ENCODE measurements at places on chromosomes 13 and 19.

DNA sequence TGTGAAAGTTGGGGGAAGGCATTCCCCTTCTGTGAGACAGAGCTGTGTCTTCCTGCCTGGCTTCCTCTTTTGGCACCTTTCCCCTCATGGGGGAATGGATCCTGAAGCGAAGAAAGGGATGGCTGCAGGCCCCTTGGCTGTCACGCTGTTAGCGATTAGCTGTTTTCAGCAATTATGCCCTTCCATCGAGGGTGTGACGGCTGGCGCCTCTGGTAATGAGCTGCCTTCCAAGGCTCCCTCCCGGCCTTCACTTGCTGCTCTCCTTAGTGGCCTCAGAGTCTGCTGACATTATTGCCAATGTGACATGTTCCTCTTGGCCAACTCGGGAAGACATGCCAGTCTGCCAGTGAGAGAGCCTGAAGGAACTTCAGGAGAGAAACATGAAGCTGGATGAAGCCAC is 162.1 kb downstream of the ZIC5 start:
- DNase-seq = no peak

DNA sequence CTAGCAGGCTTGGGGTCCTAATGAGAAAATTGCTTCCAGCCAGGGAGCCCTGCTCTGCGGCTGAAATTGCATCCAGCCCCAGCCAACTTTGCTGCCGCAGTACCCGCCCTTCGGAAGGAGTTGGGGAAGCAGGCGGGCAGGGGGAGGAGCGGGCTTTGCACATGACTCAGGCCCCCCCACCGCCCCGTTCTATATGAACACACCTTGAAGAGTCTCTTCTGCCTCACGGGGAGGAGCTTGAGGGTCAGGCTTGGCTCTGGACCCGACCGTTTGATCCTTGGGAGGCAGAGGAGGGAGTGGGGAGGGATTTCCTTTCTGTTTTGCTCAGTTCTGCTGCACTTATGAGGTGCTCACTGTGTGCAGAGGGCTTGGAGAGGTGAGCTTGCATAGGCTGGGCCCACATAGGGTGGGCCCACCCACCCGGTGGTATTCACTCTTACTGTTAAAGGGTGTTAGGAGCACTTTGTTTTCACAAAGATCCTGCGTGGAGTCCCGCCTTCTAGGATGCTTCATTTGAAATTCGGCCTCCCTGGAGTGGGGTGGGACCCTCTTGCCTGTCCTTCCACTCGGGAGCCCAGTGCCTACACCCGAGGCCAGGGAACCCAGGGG is 46.5 kb downstream of the LYL1 start:
- peak; percentile 87 for DNase-seq

DNA sequence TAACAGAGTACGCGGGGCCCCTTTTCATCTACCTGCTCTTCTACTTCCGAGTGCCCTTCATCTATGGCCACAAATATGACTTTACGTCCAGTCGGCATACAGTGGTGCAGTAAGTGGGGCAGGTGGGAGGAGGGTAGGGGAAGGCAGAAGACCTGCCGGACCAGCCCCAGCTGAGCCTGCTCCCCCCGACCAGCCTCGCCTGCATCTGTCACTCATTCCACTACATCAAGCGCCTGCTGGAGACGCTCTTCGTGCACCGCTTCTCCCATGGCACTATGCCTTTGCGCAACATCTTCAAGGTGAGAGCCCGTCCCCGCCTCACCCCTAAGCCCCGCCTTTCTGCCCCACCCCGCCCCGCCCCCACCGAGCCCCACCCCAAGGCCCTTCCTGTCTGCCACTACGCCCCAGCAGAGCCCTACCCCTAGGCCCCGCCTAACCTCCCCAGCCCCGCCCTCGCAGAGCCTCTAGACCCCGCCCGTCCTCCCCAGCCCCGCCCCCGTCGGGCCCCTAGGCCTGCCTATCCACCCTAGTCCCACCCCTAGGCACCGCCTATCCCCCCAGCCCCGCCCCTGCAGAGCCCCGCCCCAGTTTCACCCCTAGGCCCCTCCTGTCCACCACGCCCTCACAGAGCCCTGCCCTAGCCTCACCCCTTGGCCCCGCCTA is 7.7 kb downstream of the NDUFB7 start:
- no peak for DNase-seq

- DNase-seq = no peak
Observed at GRCh38 chr13:30796132-30796572, 60.8 kb downstream of the ALOX5AP start.

DNA sequence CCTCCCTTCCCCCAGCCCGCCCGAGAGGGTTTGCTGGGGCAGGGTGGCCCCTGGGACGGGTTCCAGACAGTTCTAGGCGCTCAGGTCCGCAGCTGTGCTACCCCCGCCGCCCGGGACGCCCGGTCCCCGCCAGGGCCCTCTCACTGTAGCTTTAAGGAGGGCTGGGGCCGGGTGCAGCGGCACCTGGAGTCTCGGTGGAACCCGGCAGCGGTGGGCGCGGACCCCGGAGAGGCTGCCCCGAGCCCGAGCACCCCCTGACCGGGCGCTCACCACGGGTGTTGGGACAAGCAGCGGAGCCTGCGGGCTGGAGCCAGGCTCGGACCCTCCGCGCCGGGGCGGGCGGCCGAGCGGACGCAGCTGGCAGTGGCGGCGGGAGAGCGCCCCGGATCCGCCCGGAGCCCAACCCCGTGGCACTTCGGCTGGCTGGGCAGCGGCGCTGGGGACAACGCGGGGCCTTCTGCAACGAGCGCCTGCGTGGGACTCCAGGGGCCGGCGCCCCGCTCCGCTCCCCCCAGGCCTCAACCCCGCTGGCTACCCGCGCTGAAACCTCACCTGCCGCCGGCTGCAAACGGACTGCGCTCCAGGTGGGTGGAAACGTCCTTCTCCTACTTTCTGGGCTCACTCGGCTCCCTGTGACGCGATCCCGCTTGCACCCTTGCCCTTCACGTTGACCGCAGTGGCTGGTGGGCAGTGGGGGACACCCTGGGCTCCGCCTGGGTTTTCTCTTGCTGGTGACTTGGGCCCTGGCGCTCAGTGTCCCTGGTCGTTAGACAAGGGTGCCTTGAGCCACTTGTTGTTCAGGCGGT is 81.1 kb downstream of the ZNF429 start:
- DNase-seq = no peak

DNA sequence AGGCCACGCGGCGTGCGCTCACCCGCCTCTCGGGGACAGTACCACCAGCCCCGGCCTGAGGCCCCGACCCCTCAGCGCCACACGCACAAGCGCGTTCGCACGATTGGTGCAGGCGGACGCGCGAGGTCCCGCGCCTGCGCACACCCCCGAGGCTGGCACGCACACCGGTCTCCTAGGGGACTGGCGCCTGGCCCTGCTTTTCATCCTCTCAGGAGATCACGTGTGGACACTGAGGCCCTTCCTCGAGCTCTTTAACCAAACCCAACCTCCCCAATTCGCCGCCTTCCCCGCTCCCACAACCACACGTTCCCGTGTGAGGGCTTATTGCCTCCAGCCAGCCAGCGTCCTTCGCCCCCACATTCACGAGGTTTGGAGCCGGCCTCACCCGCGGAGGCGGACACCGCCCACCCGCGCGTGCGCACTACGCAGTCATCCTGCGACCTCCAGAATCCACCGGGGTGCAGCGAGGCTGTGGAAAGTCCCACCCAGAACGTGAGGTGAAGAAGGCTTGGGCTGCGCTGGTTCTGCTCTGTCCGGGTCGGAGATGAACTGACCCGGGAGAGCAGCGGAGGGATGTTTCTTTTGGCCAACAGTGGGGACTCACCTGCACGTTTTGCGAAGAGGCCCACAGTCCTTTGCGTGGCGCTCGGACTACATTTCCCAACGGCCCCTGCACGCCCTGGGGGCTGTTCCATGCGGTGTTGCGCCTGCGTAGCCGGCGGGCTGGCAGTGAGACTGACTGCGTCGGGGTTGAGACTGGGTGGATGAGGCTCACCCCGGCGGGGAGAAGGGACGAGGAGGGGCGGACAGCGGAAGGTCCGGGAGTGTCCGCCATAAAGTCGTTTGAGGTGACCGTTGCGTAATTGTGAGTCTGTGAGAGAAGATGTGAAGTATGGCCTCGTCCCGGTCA is 539 bp upstream of the ZNF667 start:
- DNase-seq = peak; percentile 97

DNA sequence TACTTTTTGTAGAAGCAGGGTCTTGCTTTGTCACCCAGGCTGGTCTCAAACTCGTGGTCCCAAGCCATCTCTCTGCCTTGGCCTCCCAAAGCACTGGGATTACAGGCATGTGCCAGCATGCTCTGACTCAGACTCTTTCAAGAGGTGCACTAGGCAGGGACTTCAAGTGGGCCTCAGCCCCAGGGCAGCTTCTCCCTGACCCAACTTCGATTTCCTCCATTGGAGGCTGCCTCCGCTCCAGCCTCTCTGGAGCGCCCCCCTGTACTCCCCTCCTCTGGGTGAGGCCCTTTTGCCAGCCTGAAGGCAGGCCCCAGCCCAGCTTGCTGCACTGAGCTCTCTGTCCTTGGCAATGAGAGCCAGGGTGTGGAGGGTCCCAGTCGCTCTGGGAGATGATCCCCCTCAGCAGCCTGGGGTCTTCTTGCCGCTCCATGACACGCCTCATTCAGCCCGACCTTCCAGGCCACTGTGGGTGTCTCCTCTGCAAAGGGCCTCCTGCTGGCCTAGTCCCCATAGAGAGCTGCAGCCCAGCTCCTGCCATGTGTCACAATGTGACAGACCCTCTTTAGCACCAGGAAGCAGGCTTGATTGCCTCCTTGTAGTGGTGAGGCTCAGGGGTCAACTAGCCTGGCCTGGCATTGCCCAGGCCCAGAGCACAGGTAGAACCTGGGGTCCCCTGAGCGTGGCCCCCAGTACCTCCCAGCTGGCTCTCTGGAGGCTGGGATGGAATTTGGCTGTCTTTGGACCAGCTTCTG is 16.4 kb downstream of the CARM1 start:
- no peak for DNase-seq

DNA sequence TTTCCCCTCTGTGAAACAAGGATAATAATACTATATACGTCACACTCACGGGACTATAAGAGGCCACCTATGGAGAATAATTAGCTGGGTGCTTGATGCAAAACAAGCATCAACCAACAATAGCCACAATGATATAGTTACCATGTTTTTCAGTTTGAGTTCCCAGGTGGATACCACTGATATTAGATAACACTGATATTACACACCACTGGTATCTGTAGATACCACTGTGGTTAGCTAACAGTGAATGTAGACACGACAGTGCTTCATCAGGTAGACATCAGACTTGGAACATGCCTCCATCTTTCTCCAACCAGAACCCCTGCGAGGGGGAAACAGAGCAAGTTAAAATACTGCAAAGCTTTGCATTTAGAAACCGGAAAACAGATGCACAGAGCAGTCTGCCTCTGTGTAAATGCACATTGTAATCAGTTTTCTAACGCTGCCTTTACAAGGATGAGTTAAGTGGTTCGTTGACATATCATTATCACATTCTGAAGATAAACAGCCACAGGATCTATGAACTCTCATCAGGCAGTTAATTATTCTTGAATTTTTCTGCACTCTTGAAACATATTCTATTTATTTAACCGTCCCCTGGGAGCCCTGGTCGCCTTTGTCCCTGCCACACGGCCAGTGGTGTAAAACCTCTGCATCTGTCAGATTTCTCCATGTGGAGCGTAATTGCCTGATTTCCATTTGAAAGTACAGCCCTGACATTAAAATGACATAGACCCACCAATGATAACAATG is 80.7 kb downstream of the RNASEH2B start:
- DNase-seq = no peak

DNA sequence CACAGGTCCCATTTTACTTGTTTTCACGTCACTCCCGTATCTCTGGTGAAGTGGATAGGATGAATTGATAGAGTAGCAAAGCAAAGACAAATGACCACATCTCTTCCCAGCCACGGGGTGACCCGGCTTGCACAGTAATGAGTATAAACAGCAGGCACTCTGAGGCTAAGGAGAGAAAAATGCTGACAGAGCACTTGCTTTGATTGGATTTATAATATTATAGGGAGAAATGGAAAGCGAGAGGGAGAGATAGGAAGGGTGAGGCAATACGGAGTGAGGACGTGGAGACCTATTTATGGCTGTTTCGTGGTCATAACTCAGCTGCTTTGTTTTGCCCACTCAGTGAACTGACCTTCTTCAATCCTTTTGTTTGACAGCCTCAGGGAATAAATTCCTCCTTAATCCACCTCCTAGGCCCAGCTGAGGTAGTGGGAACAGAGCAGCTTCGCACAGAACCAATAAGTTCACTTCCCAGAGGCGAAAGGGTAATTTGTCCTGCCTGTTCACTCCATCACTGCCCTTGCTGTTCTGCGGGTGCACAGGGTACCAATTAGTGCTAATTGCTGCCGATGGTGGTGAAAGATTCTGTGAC is 68.6 kb downstream of the ERCC5 start:
- no peak for DNase-seq

DNA sequence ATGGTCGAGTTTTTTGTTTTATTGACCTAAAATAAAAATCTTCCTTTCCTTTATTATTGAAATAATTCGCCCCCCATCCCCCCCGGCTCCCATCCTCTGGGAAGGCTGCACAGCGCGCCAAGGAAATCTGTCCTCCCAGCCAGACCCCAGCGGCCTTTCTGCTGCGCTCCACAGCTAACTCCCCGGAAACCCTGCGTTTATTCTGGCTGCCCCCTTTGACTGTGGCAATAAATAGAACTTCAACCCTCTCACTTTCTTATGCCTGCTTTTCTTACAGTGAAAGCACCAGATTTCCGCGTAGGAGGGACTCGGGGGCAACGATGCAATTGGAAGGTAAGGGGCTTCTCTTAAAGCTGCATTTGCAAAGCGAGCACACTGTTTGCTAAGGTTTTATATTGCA is 9.7 kb upstream of the C19orf12 start:
- DNase-seq = no peak

DNA sequence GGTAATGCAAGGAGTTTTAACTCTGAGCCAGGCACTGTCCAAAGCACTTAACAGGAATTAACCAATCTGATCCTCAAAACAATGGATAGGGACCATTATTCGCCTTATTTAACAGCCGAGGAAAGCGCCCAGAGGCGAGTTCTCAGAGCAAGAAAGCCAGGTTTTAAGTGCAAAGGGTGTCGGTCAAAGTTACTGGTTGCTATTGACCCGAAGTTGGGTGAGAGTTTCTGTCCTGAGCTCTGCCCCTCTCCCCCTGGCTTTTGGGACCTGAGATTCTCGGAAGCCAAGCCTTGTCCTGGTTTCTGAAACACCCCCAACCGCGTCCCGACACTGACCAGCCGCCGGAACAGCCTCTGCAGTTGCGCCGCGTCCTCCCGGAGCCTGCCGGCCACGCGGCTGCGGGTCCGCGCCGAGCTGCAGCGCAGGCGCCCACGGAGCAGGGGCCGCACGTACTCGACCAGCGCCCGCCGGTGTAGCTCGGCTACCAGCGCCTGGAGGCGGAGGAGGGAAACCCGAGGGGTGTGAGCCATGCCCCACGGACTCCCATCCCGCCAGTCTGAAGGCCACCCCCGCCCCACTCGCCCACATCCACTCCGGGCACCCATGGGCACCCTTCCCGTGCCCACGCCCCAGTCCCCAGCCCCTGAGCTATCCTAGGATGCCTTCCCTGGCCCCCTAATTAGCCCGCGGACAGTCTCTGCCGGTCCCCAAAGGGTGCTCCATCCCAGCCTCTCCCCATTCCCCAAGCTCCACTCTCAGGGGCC is 27.8 kb downstream of the EXOC3L2 start:
- DNase-seq = no peak

DNA sequence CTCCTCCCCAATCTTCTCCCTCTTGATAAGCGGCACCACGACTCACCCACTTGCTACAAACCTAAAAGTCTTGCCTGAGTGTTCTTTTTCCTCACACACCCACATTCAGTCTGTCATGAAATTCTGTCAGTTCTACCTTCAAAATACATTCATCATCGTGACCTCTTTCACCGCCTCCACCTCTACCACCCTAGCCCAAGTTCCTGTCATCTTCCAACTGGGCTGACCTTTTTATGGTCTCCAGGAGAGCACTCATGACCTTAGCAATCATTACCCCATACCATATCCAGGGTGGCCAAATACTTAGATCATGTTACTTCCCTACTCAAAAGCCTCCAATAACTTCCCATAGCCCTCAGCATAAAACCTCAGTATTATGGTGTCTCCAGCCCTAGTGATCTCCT is 110.4 kb upstream of the TSC22D1 start:
- no peak for DNase-seq

Measured in left forelimb (tissue), 1 donor.